CD4-positive, alpha-beta T cell treated with Interleukin-2 at 100 ng/mL for 4 hours (primary cell): ENCODE measurements at places on chromosomes 12 and 14.

GRCh38 chr14:54127526-54127925, 170.9 kb upstream of the BMP4 start:
- no peak for DNase-seq

DNA sequence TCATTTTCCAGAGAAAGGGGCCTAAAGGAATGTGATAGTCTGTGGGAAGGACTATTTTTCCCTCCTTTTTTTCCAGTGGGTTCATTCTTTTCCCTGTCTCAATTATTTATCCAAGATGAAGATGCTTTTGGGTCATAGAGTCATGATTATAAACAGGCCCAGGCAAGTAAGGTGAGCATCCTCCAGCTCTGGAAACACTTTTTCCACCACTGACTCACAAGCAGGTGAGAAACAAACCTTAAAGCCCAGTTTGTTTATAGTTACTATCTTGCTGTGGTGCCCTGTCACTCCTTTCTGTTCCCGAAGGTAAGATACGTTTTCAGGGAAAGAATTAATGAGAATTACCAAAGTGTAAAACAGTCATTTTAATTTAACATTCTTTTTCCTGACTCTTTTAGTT, 107.7 kb upstream of the IFNG-AS1 start:
- DNase-seq: no peak

DNA sequence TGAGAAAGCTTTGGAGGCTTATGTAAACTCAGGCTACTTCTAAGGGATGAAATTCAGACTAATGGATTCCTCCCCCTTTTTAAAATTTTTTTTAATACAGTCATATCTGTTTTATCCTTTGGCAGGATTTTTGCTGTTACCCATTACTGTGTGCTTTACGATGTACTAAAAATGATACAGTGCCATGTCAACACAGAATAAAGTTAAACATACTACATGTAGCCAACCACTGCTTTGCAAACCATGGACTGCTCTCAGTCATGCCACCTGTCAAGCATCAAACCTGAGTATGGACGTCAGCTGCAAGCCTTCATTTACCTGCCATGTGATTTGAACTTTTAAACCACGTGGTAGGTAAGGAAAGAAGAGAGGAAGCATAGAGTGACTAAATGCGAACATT, 325.8 kb downstream of the FUT8 start:
- DNase-seq: no peak

DNA sequence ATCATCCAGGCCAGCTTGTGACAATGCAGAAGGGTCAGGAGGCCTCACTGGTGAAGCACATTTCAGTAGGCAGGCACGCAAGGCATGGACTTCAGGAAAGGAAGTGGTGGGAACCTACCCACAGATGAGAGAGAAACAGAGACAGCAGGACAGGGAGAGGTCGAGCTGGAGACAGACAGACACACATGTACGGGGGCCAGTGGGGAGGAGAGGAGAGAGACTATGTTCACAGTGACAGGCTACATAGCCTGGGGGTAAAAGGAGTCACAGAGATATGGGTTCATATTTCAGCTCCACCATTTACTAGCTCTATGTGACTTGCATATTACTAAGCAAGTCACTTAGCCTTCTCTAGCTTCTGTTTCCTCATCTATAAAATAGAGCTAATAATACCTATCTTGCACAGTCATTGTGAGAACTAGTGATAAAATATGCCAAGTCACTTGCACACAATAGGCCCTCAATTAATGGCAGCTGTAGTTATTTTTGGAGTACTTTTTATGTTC, 91.1 kb upstream of the FUT8 start:
- no peak for DNase-seq

- peak; percentile 43 for DNase-seq
Measured at GRCh38 chr12:109110988-109111495, 5.3 kb upstream of the ACACB start.

DNA sequence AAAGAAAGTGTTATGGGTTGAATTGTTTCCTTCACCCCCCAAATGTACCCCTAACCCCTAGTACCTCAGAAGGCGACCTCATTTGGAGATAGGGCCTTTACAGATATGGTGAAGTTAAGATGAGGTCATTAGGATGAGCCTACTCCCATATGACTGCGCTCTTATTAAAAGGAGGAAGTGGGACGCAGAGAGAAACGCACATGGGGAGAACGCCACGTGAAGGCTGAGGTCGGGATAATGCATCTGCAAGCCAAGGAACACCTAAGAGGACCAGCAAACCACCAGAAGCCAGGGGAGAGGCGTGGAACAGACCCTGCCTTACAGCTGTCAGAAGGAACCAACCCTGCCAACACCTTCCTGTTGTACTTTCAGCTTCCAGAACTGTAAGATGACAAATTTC, 1.7 kb upstream of the NRIP2 start:
- DNase-seq: no peak

DNA sequence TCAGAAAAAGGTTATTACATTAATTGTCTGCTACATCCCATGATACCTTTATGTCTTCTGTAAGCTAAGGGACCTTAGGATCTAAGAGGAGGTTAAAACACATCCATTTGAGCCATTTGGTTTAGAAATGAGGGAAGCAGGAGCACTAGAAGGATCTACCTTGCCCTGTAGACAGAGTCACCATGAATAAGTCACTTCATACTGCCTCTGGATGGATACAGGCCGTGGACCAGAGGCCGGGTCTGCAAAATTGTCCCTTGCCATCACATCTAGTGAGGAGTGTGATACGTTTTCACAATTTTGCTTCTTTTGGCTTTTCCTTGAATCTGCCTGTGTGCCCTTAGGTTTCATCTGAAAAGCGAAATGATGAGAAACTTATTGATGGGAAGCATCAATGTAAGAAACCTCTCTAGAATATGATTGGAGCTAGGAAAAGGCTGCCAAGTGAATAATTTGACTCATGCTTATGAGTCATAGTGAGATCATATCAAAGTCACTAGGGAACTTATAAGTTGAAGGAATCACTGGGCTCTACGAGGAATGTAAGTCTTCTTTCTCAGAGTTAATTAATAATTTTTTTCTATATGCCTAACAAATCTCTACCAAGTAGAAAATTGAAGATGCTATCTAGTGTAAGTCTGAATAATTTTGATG, 10.8 kb downstream of the GLRX5 start:
- DNase-seq: peak; percentile 7

GRCh38 chr12:131916306-131917138, 12.6 kb upstream of the PUS1 start:
- DNase-seq: no peak

DNA sequence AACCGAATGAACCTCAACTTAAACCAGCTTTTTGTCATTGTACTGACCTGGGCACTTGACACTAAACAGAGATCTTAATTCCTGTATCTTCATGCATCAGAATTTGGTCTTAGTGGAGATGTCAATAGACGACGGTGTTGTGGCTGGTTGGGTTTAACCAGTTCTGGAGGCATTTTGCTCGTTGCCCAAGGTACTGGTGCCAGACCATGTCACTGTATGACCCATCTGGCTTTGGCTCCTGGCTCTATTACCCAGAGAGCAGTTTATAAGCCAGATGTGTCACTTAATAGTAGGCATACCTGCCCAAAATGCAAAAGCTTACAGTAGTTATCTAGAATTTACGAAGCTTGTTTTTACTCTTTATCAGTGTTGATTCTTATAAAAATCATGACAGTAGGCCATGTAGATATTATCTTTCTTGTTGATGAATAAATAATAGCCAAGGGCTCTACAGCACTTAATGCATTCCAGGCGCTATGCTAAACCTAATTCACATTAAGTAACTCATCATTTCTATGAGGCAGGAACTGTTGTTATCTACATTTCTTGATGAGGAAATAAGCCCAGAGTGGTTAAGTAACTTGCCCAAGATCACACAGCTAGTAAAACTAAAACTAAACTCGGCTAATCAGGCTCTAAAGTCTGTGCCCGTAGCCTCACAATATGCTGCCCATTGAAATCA, 179.7 kb upstream of the HIF1A start:
- no peak for DNase-seq

GRCh38 chr12:6745741-6746525, 7.0 kb downstream of the MLF2 start:
- peak; percentile 28 for DNase-seq

- DNase-seq: no peak
Measured at GRCh38 chr12:2323532-2324255, 270.9 kb downstream of the CACNA1C start.

- DNase-seq: no peak
Measured at GRCh38 chr12:12872139-12872933, 19.0 kb upstream of the GPRC5A start.

- DNase-seq: no peak
Measured at GRCh38 chr12:117009759-117010158, 89.5 kb downstream of the TESC start.

DNA sequence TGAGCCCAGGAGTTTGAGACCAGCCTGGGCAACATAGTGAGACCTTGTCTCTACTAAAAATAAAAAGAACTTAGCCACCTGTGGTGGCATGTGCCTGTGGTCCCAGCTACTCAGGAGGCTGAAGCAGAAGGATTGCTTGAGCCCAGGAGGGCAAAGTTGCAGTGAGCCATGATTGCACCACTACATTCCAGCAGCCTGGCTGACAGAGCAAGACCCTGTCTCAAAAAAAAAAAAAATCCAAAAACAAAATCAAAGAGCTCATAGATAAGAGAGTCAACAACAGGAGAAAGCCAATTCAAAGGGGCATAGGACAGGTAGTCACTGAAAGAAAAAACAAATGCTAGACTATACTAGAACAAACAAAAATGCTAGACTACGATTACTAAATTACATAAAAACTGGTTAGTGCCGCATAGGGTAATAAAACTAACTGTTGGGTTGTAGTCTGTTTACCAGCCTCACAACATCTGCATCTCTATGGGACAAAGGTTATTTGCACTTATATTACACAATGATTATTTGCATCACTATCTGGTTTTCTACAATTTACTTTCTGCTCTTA, 16.6 kb upstream of the EEA1 start:
- no peak for DNase-seq

- DNase-seq: no peak
Measured at GRCh38 chr14:77478029-77478428, 20.1 kb downstream of the AHSA1 start.

DNA sequence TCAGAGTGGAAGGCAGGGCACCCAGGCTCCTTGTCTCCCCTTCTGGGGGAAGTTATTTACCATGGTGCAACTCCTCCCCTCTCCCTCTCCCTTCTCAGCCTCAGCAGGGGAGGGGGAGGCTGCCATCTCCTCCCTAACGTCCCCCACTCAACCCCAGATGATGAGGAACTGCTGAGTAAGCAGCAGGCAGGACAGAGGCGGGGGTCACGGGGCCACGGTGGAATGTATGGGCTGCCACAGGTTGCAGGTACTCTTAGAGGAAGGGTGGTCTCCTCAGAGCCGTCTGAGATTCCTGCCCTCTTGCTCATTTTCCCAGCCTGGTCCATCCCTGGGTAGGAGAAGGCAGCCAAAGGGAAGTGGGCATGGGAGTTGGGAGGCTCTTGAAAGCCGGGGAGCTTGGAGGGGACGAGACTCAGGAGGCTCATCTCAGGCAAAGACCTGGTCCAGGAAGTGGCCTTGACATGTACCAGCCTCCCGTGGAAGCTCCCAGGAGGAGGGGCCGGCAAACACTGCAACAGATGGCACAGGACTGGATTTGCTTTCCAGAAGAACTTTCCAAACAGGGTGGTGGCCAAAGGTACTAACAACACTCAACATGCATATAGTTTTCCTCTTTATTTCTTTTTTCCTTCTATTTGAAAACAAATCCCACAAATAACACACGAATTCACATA, 19.0 kb downstream of the RIN3 start:
- DNase-seq: no peak

GRCh38 chr12:64102339-64102738, 119.8 kb downstream of the KICS2 start:
- no peak for DNase-seq

GRCh38 chr12:124388038-124388671, 93.3 kb downstream of the RFLNA start:
- no peak for DNase-seq

DNA sequence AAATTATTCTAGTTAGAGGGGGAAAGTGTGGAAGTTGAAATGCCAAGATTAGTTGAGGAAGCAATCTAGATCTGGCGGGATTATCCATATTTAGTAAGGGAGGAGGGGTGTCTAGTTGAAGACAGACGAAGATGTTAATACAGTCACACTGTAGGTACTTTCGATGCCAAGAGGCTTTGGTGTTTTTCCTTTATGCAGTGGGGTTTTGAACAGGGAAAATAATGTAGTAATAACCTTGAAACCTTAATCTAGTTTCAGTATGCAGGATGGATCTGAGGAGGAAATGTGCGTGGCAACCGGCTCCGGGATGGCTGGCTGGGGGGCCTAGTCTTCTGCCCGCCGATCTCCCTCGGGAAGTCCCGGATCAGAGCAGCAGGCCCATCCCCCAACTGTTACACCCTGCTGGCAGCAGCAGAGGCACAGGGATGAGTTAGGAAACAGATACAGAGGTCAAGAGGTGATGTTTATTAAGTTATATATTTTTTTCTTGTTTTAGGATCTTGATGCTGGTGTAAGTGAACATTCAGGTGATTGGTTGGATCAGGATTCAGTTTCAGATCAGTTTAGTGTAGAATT, 27.4 kb downstream of the MDM2 start:
- no peak for DNase-seq
